ENCODE measurements at places on chromosomes 12 and 14. TPM values are rescaled to one million over a fixed set of nuclear protein-coding genes. Genes with fewer than 3 reads are reported as not detected.

The NR4A1 gene
- total RNA-seq = 2.2 TPM

The SLC22A17 gene
- 4.3 TPM for total RNA-seq

The DHRS2 gene
- total RNA-seq = 0.69 TPM

The AGAP2 gene
- total RNA-seq = not detected

The GLIPR1L1 gene
- not detected for total RNA-seq

The CPM gene
- 35.0 TPM for total RNA-seq

The MMP14 gene
- 227 TPM for total RNA-seq

The RPGRIP1 gene
- total RNA-seq = 0.07 TPM
